ENCODE measurements at places on chromosomes 7 and 10. TPM values are rescaled to one million over a fixed set of nuclear protein-coding genes. Genes with fewer than 3 reads are reported as not detected.

DYNC1I1 gene
- total RNA-seq: 2.2 TPM

DNA sequence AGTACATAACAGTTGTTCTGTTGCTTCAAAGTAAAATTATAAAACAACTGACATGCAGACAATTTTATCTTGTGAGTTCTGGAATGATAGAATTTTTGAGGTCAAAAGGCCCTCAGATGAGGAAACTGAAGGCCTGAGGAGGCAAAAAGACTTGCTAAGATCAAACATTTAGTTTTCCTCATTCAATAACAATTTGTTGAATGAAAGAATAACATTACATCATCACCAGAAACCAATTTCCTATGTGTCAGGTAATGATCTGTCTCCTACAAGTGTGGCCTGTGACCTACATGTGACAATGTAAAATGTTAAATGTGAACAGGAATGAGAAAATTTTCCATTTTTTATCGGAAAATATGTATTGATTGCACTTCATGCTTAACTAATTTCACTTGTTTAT is 16.6 kb upstream of the ASB4 start:
- no peak for DNase-seq

DNA sequence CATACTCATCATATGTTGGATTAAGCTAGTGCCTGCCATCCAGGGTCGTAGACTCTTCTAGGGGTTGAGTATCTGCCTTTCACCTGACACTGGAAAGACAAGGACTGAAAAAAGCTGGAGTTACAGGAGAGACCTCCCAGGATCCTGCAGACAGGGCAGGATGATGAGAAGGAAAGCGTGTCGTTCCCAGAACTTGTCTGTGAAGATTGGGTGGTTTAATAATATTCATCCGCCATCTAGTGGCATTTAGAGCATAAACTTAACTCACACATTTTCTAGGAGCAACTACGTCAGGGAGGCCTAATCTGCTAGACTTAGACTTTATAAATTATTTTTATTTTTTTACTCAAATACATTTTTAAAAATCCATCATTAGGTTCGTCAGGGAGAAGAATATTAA is 59.6 kb downstream of the ADRB1 start:
- DNase-seq: no peak

DNA sequence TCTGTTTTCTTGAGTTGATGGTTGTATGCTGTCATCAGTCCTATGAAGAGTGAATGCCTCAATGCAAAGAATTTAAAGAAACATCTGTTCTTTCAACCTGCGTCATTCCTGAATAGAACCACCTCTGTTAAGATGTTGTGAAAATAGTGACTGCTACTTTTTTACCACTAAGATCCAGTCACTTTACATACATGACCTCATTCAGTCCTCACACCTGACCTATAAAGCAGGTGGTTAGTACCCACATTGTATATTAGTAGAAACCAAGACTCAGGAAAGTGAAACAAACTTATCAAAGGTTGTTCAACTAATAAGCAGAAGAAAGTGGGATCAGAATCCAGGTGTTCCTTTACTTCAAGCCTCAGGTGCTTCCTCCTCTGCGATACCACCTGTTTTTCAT is 64.8 kb downstream of the ITGB8 start:
- no peak for DNase-seq

Data from MG63 (cell line).